Stimulated activated CD8-positive, alpha-beta memory T cell treated with anti-CD3 and anti-CD28 coated beads, Interleukin-7, amount 100 ng/mL, for 1 hour (primary cell): ENCODE measurements at places on chromosomes 1 and 21.

DNA sequence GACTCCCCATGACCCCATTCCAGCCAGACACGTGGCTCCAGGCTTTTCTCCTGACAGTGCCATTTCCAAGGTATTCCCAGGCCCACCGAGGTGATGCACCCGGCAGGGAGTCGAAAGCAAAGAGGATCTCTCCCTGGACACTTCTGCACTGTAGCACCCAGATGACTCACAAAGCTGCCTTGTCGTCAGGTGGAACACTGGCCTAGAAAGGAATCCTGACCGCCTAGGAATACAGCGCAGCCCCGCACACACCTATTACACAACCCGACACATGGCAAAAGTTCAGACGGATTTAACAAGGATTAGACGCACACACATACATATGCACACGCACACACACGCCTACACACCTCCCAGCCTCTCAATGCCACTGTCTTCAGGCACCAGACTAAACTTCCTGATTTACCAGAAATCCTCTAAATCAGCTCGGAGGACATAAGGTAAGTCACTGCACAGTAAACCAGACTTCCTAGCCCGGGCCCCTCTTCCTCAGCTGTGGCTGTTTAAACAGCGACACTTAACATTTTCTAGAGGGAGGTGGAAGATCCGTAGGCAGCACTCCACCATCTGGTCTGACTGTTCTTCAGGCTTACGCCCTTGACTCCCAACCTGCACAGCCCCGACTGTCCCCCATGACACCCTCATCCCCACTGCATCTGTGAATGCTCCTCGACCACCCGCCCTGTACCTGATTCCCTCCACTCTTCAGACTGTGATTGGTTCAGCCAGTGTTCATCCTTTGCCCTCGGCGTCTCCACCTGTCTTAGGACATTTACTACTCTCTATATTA lies 12.7 kb downstream of the FAM89A start:
- DNase-seq, result no peak

DNA sequence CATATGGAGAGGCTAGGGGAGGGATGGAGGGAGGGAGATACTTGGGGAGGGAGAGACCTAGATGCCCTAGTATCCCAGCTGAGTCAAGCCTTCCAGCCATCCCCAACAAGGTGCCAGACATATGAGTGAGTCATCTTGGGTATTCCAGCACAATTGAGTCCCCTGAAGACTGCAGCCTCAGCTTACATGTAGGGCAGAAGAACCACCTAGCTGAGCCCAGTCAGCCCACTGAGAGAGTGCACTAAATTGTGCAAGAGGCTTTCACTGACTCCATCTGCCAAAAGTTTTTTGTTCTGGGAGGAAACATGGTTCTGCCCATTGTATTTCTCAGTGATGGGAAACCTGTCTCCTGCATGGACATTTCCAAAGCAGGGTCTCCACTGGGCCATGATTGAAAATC lies 76.4 kb downstream of the FOXD2 start:
- DNase-seq, result no peak

GRCh38 chr1:30748098-30748698 lies 9.4 kb downstream of the LAPTM5 start:
- no peak for DNase-seq

DNA sequence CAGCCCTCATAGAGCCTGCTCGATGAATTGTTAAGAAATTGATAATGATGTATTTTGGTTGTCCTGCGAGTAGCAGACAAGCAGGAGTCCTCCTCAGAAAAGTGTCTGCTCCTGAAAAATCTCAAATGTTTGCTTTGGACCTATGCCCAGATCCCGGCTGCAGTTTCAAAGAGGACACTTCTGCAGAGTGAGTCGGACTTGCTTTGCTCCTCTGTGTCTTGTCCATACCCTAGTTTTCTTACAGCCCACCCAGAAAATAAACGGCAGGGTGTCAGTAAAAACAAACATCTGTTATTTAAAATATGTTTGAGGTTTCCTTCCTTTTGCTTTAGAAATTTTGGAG lies 2.8 kb downstream of the S100A10 start:
- no peak for DNase-seq

GRCh38 chr21:43338951-43339350 lies 88.0 kb downstream of the SIK1 start:
- no peak for DNase-seq

- no peak for DNase-seq
Measured at GRCh38 chr1:24683713-24684162, 40.6 kb downstream of the SRRM1 start.

DNA sequence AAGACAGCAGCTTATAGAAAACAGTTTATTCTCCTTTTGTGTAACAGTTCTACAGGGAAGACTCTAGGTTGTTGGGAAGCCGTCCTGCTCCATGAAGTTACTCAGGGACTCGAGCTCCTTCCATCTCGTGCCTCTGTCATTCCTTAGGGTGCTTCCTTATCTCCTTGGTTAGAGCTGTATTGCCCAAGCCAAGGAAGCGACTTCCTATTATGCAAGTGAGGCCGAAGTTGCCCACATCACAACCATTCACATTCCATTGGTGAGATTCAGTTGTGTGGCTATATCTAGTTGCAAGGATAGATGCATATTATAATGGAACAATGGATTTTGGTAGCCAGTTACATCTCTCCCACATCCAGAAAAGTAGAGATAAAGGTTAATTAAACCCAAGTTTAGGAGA lies 9.0 kb downstream of the GSTM5 start:
- no peak for DNase-seq

GRCh38 chr1:162725301-162725837 lies 65.1 kb upstream of the HSD17B7 start:
- DNase-seq, result no peak

GRCh38 chr1:50416553-50417453 lies 6.4 kb downstream of the DMRTA2 start:
- no peak for DNase-seq

- DNase-seq, result no peak
Measured at GRCh38 chr1:151056149-151056548, 3.3 kb downstream of the CDC42SE1 start.

DNA sequence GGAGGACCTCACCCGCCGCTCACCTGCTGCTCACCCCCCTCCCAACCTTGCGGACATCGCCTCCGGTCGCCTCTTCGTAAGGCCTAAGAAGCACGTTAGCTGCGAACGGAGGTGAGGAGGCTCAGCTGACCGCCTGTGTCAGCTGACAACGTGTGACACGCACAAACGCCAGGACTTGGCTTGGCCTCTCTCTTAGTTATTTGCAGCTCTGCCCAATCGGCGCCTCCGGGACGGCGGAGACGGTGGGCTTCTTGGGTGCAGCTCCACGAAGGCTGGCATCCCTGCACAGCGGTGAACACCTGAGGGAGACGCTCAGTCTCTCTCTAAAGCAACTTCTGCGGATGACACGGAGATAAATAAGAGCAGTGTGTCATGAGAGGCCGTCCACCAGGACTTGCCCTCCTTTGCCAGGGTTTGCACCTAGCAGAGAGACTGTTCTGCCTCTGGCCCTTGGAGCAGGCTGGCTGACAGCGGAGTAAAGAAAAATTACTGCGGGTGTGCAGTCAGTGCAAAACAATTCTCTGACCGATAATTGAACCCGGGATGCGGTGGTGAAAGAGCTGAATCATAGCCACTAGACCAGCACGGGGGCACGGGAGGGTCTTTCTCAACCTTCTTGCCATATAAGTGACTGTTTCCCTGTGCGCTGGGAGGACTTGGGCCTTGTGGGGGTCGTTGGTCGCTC lies 318.9 kb downstream of the FAM72C start:
- DNase-seq, result no peak

- DNase-seq, result no peak
Measured at GRCh38 chr21:33696465-33696864, 54.2 kb downstream of the ITSN1 start.
